Esophagus squamous epithelium (tissue), 5 donors: ENCODE measurements at places on chromosomes 4 and X. TPM values are rescaled to one million over a fixed set of nuclear protein-coding genes. Genes with fewer than 3 reads are reported as not detected.

DNA sequence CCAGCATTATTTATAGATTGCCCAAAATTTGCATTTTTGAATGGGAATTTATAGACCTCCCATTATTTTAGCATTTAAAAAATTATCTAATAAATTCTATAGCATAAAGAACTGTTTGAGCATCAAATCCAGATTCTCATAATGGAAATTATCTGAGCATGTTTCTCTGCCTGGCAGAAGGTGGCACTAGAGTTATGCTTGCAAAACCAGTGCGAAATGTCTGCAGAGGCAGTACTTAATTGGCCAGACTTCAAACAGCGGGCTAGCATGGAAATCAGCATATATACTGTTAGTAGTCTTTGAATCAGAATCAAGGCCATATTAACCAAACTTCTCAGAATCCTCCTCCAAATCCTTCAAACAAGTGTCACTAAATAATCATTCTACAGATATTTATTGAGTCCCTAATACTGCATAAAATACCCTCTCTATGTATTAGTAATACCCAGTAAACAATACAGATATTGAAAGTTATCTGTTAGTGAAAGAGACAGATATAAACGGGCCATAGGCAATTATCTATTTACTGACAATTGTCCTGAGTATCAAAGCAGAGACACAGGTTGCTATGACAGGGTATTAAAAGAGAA is 78.7 kb upstream of the DCLK2 start:
- H3K4me1 ChIP-seq = no peaks in the 10 kb centered on the region
- no peak for DNase-seq
- no peak overlapping the region for H3K27ac ChIP-seq
- H3K36me3 ChIP-seq = no peaks in the 10 kb centered on the region

DNA sequence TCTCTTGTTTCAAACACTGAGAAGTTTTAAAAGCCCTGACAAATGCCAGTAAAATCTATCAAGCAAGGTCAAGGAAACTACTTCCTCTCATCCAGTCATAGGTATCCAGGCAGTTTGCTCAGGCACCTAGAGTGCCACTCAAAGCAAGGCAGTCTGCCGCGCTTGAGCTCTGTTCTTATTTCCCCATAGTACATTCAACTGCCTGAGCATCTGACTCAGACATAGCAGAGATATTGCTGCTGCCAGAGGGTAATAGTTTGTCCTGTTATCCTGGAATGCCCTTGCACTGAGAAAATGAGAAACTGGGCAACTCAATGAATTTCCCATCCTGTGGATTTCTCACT is 16.1 kb upstream of the ATP8A1 start:
- DNase-seq = no peak
- H3K4me3 ChIP-seq = no peak overlapping the region
- no peaks in the 10 kb centered on the region for H3K27me3 ChIP-seq

DNA sequence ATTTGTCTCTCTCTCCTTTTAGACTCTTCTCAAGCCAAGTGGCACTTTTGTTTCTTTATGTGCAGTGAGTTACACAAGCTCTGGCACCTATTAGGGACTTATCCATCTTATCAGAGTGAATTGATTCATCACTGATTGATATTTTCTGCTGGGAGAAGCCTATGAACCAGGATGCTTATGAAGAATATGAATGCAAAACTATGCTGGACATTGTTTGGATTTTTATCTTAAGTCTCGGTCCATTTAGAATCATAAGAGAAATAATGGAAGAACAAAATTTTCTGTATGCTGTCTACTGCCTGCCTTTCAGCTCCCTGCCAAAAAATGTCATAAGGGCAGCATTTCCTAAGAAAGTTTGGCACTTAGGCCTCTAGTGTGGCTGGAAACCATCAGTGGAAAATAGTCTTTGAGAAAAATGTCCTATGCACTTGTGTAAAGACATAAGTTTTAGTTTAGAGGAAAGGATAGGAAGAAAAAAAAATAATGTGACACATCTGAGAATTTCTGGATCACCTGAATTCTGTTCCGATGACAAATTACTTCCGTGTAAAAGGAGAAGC is 365.7 kb upstream of the MAD2L1 start:
- no peaks in the 10 kb centered on the region for H3K36me3 ChIP-seq
- H3K4me3 ChIP-seq = no peak overlapping the region
- no peaks in the 10 kb centered on the region for H3K27me3 ChIP-seq

- H3K27me3 ChIP-seq = no peaks in the 10 kb centered on the region
- DNase-seq = no peak
- peaks cover 63% of the 10 kb centered on the region for H3K4me1 ChIP-seq
- H3K27ac ChIP-seq = peak overlapping the region; percentile 84
- H3K4me3 ChIP-seq = no peak overlapping the region
Measured at GRCh38 chr4:38190717-38191178, 230.6 kb downstream of the PTTG2 start.

GRCh38 chr4:54872261-54872660 is 214.5 kb downstream of the KIT start:
- no peak overlapping the region for H3K4me3 ChIP-seq
- H3K4me1 ChIP-seq = no peaks in the 10 kb centered on the region
- no peaks in the 10 kb centered on the region for H3K27me3 ChIP-seq
- no peak overlapping the region for H3K27ac ChIP-seq

DNA sequence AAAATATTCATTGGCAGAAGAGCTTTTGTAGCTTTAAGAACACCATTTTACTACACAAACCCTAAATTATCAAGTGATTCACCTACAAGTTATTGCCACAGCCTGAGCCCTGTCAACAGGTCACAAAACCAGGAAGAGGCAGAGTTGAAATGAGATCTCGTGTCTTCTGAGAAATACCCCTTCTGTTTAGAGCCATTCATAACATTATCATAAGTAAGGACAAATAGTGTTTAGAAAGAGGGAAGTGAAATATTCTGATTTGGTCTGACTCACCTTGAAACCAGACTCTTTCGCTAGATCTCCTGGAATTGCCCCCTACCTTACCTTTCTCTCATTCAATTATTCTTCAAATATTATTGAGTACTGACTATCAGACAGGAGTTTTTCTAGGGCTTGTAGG is 5.9 kb downstream of the ETDB start:
- no peak overlapping the region for H3K4me3 ChIP-seq
- H3K36me3 ChIP-seq = no peaks in the 10 kb centered on the region
- H3K27me3 ChIP-seq = no peaks in the 10 kb centered on the region
- no peak overlapping the region for H3K27ac ChIP-seq
- no peak for DNase-seq
- no peaks in the 10 kb centered on the region for H3K4me1 ChIP-seq

DNA sequence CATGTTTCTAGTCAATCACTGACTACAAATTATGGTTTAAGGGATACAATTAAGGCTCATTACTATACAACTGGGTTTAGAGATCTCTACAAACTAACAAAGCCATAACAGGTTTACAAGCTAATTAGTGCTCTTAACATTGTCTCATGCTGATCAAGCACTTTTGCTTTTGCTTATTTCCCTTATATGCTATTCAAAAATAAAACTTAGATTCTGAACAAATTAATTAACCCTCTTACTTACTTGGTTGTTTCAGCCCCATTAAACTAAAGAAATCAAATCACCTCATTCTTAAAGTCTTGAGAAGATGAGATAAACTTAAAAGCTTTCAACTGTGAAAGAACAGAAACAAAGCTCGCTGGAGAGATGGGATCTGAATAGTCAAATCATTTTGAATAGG is 2024.5 kb upstream of the ADGRL3 start:
- H3K27ac ChIP-seq = no peak overlapping the region
- H3K27me3 ChIP-seq = no peaks in the 10 kb centered on the region
- H3K4me3 ChIP-seq = no peak overlapping the region

DNA sequence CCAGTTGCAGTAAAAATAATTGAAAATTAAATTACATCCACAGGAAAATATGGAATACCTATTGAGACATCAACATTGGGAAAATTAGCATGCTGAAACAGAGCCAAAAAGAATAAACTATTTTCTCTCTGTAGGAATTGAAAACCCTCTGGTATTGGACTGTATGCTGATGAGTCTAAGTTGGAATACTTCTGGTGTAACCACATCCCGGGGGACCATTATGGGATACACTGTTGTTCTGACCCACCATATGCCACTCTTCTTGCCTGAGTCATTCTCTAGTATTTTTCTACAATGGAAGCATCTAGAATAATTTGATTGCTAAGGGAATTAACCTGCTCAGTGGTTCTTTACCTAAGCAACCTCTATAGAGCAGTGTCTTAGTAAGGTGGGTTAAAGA is 640.7 kb upstream of the AGA start:
- H3K36me3 ChIP-seq = no peaks in the 10 kb centered on the region
- H3K4me1 ChIP-seq = no peaks in the 10 kb centered on the region
- no peak for DNase-seq
- H3K27ac ChIP-seq = no peak overlapping the region

GRCh38 chrX:106467422-106467821 is 144.4 kb upstream of the RADX start:
- H3K36me3 ChIP-seq = no peaks in the 10 kb centered on the region
- no peak overlapping the region for H3K27ac ChIP-seq
- no peaks in the 10 kb centered on the region for H3K27me3 ChIP-seq
- no peak for DNase-seq
- no peak overlapping the region for H3K4me3 ChIP-seq

DNA sequence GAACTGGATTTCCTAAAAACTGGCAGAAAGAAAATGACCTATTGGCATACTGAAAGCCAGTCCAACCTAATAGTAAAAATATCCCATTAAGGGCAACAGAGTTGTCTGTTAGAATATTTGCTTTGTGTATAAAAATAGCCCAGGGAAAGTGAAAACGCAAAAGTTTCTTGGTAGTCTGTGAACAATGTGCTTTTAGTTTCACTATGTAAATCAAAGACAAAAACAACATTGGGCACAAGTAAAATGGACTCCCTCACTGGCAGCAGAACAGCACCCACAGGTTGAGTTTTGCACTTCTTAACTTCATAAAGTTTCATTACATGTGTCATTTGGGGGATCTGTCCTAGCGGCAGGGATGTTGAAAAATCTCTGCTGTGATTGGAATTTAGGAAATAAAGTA is 4.3 kb upstream of the FGG start:
- no peaks in the 10 kb centered on the region for H3K27me3 ChIP-seq
- H3K36me3 ChIP-seq = no peaks in the 10 kb centered on the region
- DNase-seq = no peak
- no peaks in the 10 kb centered on the region for H3K4me1 ChIP-seq

DNA sequence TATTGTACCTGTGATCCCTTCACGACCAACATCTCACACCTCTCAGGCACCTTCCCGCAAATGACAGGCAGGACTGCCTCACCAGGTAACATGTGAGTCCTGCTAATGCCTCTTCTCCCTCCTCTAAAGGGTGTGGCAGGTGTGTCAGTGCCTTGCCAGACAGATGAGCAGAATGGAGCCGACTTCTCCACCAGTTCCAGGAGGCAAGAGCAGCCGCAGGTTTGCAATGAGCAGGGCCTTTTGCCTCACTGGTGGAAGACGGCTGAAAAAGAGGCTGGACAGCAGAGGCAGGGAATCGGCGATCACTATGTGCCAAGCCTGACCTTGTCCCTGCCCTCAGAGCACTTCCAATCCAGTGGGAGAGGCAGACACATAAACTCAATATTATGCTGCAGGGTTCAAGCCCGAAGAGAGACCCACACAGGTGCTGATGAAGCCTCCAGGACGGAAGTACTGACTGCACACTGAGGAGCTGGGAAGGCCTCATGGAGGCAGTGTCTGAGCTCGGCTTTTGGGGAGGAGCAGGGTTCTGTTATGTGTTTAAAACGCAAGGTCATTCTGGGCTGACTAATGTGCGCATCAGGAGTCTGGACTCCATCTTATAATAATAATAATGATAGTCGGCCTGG is 57.9 kb downstream of the C4orf50 start:
- H3K27me3 ChIP-seq = no peaks in the 10 kb centered on the region
- no peaks in the 10 kb centered on the region for H3K36me3 ChIP-seq
- no peak for DNase-seq
- H3K4me1 ChIP-seq = peaks cover 11% of the 10 kb centered on the region
- H3K4me3 ChIP-seq = no peak overlapping the region
- H3K27ac ChIP-seq = no peak overlapping the region

DNA sequence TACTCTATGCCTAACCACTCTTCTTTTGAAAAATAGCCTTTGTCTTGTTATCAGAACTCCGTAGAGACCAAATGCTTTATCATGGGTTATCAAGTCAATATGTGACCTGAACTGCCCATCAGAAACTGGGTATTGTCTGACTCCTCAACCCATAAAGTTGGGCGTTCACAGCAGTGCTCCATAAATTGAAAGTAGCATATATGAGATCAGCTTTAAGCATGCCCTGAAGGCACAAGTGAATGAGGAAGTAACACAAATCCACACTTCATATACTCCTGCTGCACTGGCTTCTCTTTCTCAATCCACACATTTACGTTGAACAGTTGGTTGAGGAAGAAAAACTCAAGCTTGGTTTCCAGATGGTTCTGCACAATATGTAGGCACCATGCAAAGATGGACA is 1106.0 kb downstream of the STIM2 start:
- H3K4me1 ChIP-seq = no peaks in the 10 kb centered on the region
- no peak for DNase-seq
- H3K27ac ChIP-seq = no peak overlapping the region
- no peaks in the 10 kb centered on the region for H3K27me3 ChIP-seq

DNA sequence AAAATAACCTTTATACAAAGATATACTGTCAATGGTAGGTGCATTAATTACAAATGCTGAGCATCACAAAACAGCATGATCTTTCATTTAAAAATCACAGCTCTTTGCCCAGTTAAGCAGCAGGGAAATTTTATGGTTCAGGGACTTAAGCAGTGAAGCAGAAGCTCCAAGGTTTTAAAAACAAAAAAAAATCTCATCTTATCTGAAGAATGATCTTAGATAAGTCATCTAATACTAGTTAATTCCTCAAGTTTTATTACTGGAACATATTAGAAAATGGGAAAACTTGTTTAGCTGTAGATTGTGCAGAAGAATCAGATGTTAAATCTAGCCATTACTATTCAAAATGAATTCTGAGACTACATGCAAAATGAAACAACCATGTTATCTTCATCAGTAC is 289.9 kb downstream of the GASK1B start:
- H3K4me3 ChIP-seq = no peak overlapping the region
- H3K27ac ChIP-seq = no peak overlapping the region
- H3K4me1 ChIP-seq = no peaks in the 10 kb centered on the region
- no peak for DNase-seq

Gene C4orf36
- 3.4 TPM for total RNA-seq

Gene ZFP92
- 0.97 TPM for total RNA-seq
